Activated CD4-positive, alpha-beta memory T cell treated with anti-CD3 and anti-CD28 coated beads for 36 hours (primary cell): ENCODE measurements at places on chromosomes 12 and 14. TPM values are rescaled to one million over a fixed set of nuclear protein-coding genes. Genes with fewer than 3 reads are reported as not detected.

Gene CCDC177
- total RNA-seq = not detected

Gene CMA1
- total RNA-seq = not detected

Gene ANKRD33
- not detected for total RNA-seq

Gene AMN
- total RNA-seq = not detected

Gene KRT72
- 0.17 TPM for total RNA-seq

Gene CD163
- not detected for total RNA-seq

Gene HVCN1
- 4.0 TPM for total RNA-seq

Gene LAG3
- 172 TPM for total RNA-seq

Gene MMP19
- total RNA-seq = not detected

Gene VRTN
- not detected for total RNA-seq

Gene GAS2L3
- total RNA-seq = 3.6 TPM

Gene GPR65
- total RNA-seq = 13.7 TPM

Gene MEG3
- total RNA-seq = not detected

Gene KRT76
- not detected for total RNA-seq

Gene MYL6B
- total RNA-seq = 70.8 TPM

Gene SMCO2
- total RNA-seq = 0.19 TPM

Gene FAM177A1
- 56.8 TPM for total RNA-seq

Gene ANKS1B
- total RNA-seq = 1.0 TPM

Gene DAO
- total RNA-seq = not detected

Gene KRT83
- not detected for total RNA-seq
